ENCODE measurements at places on chromosomes 7 and 10.

- no peak for DNase-seq
Observed at GRCh38 chr10:121803611-121804010, 124.2 kb downstream of the ATE1 start.

- DNase-seq, result no peak
Observed at GRCh38 chr10:122492999-122493481, 31.7 kb downstream of the HTRA1 start.

DNA sequence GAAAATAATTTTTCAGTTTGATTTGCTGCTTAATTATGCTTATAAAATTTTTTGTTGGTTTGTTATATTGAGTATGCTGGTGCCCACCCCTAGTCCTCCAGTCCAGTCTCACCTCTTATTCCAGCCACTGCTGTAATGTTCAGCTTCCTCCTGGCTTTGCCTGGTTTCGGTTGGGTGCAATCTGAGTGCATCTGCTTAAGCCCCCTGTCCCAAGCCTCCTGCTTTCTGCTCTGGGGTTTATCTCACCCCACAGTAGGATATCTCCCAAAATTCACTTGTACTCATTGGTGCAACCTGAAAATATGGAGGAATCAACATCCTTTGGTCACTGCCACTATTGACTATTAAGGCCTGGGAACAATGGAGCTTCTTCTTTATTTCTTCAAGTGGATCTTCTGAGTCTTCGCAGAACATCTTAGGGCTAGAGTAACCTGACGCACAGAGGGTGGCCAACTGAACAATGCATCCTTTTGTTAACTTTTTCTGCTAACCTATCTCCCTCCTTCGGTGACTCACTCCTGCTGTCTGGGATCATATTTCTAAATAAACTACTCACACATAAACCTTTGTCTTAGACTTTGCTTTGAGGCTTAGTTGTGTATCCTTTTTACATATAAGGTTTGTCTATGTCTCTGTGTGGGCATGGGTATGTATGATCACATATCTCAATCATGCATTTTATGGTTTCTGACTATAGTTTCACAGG lies 19.1 kb upstream of the SOSTDC1 start:
- DNase-seq, result no peak

DNA sequence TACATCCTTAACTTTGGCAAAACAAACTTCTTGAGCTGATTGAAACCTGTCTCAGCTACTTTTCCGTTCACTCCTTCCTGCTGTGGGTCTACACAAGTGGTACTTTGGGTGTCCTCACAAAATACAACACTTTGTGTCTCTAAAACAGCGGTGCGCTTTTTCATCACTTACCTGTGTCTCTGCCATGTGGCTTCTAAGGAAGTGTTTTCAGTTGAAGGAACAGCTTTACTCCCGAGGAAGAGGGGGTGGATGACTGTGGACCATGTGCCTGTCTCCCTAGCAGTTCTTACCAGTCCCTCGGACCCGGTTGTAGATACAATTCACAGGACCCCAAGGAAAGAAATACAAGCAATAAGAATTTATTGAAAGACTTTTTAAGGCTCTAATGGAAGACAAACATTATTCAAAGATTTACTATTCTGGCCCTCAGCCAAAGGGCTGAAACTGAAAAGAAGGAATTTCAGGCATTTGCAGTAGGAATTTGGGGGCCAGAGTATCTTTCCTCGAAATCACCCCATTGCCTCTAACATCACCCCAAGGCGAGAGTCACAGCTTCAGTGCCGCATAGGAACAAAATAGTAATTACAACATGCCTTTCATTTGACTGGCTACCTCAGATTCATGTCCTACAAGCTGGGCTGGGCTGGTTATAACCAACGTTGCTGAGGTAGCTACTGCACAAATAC lies 246.3 kb downstream of the ACTR3B start:
- DNase-seq, result no peak

DNA sequence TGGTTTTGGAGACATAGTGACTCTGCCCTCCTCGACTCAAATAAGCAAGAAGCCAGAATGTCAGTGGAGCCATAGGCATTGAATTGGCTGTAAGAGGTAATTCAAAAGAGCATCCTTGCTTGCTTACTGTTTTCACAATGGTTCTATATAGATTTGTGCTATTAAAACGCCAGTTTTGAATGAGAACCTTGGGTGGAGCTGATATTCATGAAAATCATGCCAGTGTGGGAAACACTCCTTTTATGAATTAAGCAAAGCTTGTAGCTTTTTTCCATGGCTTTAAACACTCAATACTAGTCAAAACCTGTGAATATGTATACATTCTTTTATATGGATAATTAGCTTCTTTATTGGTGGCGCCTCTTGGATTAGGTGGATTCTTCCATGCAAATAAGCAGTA lies 252.5 kb downstream of the SLC25A13 start:
- DNase-seq, result no peak

DNA sequence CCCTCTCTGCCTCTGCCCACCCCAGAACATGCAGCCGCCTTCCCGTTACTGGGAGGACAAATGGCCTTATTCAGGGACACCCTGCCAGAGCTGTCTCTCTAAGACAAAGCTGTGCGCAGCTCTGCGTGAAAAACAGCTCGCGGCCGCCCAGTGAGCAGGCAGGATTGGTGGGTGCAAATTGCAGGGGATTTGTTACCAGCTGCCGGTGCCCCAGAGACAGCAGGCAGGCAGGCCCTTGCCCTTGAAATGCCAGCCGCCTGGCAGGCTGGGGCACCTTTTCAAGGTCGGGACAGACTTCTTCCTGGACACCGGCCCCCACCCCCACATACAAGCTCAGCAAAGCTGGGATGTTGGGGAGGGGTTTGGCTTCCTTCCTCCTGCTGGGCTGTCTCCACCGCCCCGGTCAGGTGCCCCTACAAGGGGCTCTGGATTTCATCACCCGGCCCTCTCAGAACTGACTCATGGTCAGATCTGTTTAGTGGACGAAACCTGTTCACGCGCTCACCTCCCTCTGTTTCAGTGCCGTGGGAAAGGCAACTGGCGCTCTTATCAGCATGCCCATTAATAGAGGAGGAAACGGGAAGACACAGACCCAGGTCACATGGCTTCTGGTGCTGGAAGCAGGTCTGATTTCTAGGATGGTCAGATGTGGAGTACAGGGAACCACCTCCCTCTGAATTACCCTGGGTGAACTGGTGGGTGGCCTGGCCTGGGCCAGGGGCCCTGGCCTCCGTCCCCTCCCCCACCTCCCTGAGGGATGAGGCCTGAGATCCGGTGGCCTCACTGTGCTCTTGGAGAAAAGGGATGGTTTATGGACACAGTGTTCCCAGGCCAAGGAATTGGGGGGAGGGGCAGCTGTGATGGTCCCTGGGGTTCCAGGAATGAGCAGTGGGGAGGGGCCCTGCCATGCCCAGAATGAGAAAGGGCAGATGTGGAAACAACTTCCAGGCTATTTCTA lies 123.9 kb upstream of the PPIF start:
- DNase-seq, result no peak

DNA sequence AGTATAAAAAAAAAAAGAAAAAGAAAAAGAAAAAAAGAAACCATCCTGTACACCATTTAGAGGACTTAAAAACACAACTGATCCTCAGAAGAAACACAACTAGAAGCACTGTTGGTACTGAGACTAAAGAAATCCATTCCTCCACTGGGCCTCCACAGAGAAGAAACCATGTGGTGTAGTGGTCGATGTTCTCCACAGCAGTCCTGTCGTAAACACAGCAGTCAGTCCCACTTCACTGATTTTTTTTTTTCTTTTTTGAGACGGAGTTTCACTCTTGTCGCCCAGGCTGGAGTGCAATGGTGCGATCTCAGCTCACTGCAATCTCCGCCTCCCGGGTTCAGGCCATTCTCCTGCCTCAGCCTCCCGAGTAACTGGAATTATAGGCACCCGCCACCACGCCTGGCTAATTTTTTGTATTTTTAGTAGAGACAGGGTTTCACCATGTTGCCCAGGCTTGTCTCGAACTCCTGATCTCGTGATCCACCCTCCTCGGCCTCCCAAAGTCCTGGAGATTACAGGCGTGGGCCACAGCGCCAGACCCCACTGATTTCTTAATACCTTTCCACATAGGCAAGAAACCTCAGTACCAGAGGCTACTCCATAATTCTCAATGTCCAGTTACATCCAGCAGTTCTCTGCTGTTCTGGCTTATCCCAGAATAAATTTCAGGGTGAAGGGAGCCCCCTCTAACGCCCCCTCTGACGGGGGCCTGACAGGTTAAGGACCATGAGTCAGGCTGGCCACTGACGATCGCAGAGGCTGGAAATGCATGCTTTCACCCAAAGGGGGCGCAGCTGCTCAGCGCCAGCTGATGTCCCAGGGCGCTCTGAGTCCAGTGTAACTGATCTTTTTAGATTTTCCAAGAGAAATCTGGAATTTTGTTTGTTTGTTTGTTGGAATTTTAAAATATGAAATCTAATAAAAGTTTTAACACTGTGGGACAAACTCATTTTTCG lies 24.8 kb upstream of the FFAR4 start:
- no peak for DNase-seq

GRCh38 chr7:7099584-7100014 lies 82.7 kb upstream of the C1GALT1 start:
- DNase-seq, result no peak

- DNase-seq, result no peak
Observed at GRCh38 chr10:127790066-127790624, 53.2 kb downstream of the FOXI2 start.

- DNase-seq, result no peak
Observed at GRCh38 chr10:17113889-17114540, 15.6 kb downstream of the CUBN start.

GRCh38 chr7:86975449-86975848 lies 84.0 kb downstream of the ELAPOR2 start:
- DNase-seq, result no peak

- DNase-seq, result no peak
Observed at GRCh38 chr7:121302214-121302745, 26.5 kb upstream of the WNT16 start.

DNA sequence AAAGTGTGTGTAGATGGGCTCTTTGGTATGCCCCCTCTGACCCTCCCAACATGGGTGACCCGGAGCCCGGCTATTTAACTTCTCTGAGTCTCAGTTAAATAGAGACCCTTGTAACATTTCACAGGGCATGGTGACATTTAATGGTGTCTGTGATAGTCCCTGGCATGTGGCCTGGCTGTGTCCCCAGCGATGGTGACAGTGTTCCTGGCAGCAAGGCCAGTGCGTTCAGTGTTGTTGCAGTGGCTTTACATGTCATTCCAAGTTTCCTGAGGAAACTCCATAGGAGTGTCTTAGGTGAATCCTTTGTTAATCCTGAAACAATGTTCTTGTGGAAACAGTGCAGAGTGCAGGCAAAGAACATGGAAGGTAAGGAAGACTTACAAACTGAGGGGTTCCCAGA lies 137.0 kb downstream of the RAMP3 start:
- no peak for DNase-seq

DNA sequence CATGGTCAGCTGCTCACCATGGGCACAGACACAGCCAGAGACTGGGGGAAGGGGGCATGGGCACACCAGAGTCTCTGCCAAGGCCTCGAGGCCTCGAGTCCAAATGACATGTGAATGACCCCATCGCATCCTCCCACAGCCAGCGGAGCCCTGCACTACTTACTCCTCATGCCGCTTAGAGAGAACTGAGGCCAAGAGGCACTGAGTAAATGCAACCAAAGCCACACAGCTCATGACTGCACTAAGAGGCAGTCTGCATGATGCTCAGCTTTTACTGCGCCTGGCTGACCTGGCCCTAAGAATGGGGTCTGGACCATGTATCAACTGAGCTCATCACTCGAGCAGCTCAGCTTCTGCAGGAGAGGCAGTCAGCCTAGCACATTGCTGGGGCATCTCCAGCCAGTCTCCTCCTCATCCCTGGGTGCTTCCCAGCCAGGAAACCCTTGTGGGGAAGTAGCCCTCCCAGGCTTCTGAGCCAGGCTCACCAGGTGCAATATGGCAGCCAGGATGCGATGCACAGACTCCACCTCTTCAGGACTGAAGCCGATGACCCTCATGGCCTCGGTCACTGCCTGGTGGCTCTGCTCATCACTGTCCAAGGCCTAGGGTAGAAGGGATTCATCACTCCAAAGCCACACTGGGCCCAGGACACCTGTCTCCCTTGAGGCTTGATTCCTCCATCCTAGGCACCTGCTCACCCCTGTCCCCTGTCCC lies 7.5 kb downstream of the MYO1G start:
- DNase-seq, result no peak

DNA sequence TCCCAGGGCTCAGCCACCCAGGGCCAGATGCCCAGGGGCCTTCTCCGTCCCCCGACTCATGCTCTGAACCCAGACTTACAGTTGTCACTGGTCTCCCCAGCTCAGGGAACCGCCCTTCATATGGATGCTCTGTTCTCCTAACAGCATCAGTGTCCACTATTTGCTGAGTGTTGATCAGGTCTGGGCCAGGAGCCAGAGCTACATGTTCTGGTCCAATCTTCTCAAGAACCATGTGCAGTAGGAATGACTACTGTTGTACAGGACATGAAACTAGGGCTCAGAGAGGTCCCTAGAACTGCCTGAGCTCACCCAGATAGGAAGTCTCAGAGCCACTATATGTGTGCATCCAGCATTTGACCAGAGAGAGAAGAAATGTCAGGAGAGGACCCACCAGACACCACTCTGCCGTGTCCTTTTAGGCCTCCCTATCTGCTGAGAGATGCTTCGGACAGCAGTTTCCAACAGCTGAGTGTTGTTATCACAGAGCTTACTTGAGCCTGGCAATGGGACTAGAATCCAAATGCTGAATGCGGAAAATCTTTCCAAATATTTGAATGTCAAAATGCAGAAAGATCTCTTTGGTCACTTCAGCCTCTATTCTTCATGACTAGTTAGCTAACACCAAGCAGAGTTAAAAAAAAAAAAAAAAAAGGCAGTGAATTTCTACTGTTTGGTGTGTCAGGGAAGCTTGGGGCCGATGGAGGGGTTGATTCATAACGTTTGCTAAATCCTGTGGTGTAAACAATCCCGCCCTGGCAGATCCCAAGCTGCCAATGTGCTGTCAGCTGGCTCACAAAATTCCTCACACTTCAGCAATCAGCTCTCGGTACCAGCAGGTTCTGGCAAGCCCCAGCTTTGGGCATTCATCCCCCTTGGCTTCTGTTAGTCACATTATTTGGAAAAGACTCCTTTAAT lies 246.1 kb downstream of the TNS3 start:
- no peak for DNase-seq

GRCh38 chr7:21358648-21359047 lies 69.2 kb upstream of the SP4 start:
- DNase-seq, result no peak

DNA sequence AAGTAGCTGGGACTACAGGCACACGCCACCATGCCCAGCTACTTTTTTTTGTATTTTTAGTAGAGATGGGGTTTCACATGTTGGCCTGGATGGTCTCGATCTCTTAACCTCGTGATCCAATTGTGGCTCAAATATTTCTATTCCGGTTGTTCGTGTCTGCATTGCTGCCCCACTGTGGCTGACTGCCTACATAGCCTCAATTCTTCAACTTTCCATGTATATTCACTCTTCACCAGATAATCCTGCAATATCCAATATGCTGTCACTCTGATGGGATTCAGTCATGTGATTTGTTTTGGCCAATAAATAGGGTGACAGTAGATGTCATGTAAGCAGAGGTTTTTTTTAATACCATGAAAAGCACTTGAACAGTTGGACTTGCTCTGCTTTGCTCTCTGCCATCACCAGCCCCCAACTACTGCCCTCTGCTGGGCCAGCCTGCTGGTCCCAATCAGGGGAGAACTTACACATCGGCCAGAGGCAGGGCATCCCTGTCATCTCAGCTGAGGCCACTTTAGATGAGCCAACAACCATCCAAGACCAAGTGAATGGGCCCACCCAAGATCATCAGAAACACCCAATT lies 56.7 kb downstream of the NSUN6 start:
- no peak for DNase-seq
